Activated naive CD4-positive, alpha-beta T cell (primary cell): ENCODE measurements at places on chromosomes 13 and 19.

GRCh38 chr13:99969919-99970650, 1.5 kb downstream of the ZIC5 start:
- DNase-seq = no peak

DNA sequence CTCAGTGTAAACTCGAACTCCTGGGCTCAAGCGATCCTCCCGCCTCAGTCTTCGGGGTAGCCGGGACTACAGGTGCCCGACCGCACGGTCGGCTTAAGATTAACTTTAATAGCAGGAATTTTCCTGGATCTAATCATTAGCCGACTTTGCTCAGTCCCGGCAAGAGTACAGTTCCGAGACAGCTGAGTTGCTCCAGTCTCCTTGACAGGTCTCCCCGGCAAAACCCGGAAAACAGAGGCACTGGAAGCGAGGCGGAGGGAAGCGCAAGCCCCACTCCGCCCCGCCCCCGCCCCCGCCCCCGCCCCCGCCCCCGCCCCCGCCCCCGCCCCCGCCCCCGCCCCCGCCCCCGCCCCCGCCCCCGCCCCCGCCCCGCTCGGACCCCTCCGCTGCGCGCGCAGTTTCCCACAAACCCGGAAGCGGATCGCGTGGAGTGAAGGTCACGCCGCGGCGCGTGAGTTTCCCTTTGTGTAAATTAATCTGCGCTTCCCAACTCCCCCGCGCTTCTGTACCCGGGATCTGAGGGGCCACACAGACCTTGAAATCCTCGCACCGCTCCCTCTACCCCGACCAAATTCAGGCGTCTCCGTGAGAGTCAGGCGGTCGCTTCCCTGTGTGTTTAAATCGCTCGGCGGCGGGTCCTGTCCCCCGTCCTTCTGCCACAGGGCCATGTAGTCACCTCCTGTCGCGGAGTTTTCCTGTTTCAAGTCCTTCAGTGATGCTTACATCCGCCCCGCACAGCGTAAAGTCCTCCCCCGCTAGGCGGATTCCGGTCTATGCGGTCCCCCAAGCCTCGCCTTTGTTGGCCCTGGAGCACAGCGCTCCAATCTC, at the start of gene ZNF480:
Gene ZNF480 (plus strand): TSS at position 397 of the 828 bp plus-strand sequence. CDS start 3,244 bp downstream, outside the sequence.
- DNase-seq = peak; percentile 46

GRCh38 chr19:54399189-54399588, 16.1 kb upstream of the TTYH1 start:
- no peak for DNase-seq

DNA sequence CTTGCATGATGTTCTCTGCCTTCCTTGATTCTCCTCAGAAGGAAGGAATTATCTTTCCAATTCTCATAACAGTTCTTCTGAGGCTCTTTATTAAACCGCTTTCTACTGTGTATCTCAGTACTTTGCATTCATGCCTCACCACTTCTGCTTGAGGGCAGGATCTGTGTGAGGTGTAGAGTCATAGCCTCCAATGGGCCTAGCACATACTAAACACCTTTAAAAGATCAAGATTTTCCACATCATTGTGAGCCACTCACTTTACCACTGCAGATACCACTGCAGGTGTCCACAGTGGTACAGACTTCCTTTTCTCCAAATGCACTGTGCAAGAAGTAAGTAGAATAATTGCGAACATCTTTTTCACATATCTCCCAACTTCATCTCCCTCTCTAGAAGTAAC, 76.7 kb downstream of the NDFIP2 start:
- DNase-seq = no peak

- DNase-seq = no peak
These were observed 793.5 kb downstream of the OLFM4 start for GRCh38 chr13:53822136-53822535.

- DNase-seq = no peak
These were observed 10.0 kb downstream of the NDUFB7 start for GRCh38 chr19:14561847-14562351.

- no peak for DNase-seq
These were observed 39.1 kb upstream of the RNF113B start for GRCh38 chr13:98216135-98216565.

DNA sequence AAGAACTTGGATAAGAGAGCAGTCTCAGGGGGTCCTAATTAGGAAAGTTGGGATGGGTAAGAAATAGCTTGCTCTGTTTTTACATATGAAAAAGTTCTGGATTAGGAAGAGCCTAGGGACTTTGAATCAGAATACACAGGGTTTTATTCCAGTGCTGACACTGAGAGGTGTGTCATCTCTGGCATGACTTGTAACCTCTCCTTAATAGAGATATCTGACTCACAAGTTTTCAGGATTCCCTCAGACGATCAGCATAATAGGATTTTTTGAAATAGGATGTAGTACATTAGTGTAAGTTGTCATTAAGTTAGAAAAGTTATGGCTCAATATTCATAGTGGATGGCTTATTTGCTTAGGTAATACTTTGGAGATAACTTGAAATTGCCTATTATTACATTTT, 555.2 kb upstream of the MIR17HG start:
- no peak for DNase-seq

DNA sequence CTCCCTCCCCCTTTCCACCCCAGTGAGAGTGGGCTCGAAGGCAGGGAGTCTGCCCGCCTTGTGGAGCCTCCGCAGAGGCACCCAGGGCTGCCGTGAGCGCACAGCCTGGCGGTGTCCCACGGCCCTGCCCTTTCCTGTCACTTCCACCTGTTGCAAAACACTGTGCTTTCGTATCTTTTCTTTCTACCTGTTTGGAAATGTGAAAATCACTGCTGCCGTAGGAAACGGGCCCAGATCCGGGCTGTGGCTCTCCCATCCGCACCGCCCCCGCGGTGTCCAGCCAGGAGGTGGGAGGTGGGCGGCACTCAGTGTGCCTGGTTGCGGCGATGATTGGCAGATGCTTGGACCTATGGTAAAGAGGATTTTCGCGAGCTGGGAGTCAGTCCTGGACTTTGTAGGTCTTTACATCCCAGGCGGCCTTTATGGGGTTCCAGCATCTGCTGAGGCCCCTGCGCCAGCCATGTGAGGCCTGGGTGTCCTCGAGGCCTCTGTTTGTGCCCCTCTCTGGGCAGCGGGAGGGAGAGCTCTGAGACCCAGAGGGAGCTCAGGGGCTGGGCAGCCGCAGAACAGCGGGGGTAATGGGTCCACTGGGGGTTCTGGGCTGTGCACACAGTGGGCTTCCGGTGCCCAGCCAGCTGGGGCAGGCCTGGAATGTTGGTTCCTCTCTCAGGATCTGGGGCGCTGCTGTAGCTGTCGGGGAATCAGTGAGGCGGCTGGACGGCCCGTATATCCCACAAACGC, 6.1 kb downstream of the STK11 start:
- no peak for DNase-seq
